ENCODE measurements at places on chromosomes 4 and X.

- DNase-seq, result no peak
Observed at GRCh38 chrX:39975101-39975925, 122.4 kb downstream of the BCOR start.

- DNase-seq, result no peak
Observed at GRCh38 chr4:147840838-147841738, 109.2 kb downstream of the ARHGAP10 start.

GRCh38 chrX:70398899-70399298 lies 24.2 kb upstream of the GDPD2 start:
- no peak for DNase-seq

DNA sequence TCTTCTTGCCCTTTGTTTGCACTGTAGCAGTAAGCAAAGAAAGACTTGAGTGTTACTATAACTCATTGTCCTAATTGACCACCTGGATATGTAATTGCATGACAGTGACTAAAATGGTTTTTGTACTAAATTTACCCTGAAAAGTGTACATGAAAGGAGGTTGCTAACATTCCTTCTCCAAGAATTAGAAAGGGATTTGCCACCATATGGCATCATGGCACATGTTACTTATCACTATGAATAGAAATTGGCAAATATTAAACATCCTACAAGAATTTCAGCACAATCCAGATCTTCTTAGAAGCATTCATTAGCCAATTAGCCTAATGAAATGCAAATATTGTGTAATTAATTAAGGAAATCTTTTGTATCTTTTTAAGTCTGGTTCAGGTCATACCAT lies 834.2 kb downstream of the STPG2 start:
- no peak for DNase-seq

DNA sequence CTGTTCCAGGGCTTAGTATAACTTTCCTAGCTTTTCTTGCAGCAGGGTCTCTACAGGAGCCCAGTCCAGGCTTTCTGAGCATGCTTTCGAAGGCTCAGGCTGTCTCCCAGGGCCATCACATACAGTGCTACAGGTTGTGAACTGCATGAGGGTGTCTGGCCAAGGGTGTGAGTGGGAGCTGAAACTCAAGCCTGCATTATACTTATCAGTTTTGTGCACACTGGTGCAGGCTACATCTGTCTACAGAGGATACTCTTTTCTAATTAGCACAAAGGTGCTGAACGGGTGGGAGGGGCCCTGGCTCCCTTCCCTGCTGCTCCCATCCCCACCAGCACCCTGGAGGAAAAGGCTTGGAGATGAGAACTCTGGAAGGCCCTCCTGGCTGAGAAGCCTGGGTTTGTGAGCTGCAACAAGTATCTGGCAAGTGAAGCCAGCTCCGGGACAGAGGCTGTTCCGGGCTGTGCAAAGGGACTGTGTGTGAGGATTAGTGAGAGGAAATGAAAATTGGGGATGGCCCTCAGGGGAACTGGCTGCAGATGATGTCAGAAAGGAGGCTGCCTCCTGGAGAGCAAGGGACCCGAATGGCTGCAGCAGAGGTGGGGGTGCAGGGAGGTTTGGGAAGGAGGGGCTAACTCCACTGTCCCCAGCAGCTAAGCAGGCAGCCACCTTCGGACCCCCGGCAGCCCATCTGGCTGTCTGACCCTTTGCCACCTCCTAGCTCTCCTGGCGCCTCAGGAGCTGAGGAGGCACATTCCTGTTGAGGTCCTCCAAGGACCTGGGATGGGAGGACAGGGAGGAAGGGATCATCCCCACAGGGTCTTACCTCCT lies 68.5 kb downstream of the EFNB1 start:
- no peak for DNase-seq

GRCh38 chr4:23837371-23837770 lies 52.5 kb downstream of the PPARGC1A start:
- no peak for DNase-seq

DNA sequence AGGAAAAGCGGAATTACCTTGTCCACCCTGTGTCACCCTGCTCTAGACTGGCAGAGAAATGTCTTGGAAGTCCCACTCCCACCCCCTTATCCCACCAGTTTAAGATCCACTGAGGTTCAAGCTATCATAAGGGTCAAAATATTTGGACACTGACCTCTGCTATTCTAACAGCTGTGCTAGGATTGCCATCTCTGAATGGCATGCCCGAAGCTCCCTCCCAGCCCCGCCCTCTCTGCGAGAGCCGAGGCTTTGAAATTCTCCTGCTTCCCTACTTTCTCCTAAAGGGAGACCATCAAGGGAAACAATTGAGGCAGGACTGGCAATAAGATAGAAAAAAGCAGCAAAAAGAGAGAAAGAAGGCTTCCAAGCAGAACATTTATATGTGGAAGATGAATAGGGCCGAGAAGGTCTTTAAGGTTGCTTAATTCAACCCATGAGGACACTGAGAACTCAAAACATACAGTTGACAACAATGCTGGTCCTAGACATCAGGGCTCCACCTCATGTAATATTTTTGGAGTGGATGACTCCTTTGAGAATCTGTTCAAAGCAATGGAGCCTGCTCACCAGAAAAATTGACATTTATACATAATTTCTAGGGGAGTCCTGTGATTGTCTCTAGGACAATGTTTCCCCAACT lies 338.7 kb upstream of the F9 start:
- DNase-seq, result no peak

DNA sequence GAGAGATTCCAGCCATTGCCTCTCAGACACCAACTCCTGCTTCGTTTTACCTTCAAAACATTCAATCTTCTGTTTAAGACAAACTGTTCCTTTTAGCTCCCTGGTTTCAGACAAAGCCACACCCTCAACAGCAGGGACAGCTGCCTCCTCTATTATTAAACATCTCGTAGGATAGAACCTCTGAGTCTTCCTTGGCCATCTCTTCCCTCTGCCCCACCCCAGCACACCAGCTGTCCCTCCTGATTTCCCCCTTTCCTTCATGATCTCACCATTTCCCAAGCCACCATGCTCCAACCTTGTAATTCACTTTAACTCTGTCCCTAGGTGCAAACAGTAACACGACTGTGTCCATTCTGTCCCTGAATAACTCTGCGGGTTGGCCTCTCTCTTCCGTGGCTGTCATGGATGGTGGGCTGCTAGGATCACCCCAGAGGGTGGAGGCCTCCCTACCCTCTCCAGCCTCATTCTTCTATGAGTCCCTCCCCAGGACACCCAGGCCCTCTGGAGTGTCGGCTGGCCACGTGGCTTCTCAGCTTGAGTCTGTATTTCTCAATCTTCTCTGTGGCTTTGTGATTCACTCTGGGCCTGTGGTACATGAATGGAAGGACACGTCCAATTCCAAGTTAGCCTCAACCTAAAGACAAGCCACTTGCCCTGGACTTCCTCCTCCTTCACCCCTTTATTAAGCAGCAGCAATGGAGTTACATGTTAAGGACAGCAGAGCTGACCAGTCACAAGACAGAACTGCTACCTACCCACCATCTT lies 349.9 kb downstream of the FBXW7 start:
- DNase-seq, result no peak

DNA sequence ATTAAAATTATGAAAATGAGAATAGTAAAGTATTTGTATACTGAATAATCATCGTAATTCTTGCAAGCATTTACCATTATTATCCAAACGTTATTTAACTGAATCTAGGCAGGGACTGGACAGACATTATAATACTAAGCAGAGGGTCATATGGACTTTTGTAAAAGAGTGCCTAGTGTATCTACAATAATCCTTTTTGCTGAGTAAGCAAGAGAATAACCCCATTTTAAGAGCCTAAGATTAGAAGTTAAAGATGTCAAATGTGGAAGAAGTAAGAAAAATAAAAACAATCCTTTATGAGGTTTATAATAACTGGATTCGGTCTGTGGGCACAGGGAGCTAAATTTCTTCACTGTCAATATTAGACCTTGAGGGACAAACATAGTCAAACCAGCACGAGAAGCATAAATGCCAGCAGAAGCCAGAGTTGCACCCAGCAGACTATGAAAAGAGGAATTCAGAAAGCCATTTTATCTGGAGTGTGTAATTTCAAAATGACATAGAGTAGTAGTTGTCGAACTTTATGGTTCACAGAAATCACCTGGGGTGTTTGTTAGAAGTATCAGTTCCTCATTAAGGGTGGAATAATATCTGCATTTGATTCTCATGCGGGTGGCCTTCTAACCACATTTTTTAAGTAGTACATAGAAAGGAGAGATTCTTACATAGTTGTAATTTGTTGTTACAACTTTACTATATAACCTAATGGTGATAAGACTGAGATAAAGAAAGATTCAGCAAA lies 39.7 kb upstream of the DCLK2 start:
- no peak for DNase-seq

All from heart left ventricle (tissue), 16 donors.